A673 (cell line): ENCODE measurements at places on chromosomes 2 and 18.

DNA sequence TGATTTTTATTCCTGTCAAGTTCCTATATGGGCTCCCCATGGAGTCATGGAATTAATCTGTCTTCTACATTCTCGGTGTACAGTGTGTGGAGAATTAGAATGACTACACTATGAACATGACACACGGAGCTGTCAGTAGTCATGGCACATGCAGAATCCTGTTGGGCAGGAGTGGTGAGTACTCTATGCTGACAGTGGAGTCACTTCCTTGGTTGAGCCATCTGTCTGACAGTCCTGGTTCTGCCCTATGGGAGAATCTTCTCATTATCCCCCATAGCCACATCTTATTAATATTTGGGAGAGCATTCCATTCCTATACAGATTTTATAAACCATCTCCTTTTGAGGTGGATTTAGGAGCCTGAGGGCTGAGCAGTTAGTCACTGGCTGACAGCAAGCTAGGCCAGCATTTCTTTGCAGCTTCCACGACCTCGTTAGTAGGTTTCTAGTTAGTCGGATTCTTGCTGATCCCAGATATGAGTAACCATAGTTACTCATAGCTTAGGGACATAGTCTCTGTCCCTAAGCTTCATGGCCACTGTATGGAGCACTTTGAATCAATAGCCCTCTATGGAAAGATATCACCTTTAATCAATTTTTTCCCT is 90.6 kb downstream of the MDH1 start:
- no peak for DNase-seq

DNA sequence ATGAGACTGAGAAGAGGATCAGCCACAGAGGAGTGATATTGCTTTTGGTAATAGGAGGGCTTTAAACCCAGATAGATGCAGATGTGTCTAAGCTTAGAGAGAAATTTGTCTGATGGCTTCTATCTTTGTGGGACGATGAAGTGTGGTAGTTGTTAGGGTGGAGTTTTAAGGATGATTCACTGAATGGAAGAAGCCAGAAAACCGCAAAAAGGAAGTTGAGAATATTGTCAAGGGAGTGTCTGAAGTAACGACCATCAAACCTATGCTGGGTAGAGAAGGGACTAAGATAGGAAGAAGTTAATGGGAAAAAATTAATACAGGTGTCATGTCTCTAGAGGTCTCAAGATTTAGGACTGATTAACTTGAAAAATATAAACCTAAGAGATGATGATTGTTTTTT is 195.6 kb upstream of the MC4R start:
- no peak for DNase-seq

GRCh38 chr2:226983895-226984749 is 148.3 kb downstream of the RHBDD1 start:
- DNase-seq = no peak

GRCh38 chr2:219179601-219180465 is 1.8 kb downstream of the RETREG2 start:
- DNase-seq = no peak

DNA sequence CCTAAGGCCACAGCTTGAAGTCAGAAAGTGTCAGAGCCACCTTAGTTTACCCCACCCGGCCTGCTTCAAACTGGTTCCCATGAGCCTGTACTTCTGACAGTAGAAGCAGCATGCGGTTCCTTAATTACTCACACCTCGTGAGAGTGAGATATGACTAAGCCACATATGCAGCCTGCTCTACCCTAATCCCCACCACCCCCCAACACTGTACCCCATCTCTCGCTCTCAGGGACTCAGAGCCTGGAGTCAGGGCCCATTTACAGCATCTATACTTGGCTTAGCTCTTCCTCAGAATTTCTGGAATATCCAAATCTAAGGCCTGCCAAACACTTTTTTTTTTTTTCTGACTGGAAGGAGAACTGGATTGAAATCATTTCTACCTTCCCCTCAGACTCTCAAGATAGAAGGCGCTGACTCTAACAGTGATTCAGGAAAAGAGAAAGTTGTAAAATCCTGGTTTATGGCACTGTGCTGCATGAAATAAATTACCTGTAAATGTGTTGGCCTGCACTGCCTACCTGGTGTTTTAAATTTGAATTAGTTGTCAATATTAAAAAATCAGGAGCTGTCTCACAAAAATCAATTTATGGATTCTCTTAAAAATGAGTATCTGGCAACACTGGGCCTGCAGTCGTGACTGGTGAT is 360.0 kb downstream of the RND3 start:
- no peak for DNase-seq

DNA sequence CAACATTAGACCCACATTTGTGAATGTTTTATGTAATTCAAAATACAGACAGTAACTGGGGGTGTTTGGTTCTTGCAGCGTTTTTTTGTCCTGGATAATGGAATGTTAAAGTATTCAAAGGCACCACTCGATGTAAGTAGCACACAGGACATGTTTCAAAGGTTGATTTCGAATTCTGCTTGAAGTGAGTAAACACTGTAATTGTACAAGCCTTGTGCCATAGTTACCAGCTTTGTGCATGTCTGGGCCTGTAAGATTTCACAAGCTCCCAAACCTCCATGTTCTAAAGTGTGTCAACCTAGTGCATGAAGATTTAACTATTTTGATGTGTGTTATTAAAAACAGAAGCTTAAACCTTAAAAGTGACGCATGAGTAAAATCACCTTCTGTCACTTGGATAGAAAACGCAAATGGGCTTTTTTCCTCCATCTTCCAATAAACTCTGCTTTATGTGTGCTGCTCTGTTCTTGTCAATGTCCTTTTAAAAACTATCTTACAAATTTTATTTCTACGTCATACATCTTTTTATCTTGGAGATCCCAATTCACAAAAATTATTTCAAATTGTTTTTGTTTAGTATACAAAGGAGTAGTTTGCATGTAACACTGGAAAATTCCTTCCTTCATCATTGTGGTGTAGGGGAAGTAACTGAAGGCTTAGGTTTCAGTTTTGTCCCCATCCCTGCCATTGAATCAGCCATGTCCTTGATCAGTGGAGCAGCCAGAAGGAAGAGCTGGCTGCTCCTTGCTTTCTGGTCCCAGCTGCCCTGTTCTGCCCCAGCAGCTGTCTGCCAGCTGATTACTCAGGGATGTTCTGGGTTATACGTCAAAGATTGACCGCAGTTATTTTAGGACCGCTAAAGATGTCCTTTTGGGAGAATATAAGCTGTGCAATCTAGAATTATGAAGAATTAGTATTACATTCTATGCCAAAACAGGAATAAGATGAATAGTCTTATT is 119.2 kb downstream of the PRKRA start:
- no peak for DNase-seq

DNA sequence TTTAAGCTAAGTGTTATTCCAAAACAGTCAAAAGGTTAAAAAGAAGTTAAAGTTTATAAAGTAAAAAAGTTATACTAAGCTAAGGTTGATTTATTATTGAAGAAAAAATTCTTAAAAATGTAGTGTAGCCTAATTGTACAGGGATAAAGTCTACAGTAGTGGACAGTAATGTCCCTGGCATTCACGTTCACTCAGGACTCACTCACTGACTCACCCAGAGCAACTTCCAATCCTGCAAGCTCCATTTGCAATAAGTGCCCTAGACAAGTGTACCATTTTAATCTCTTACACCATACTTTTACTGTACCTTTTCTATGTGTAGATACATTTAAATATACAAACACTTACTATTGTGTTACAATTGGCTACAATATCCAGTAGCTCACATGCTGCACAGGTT is 86.1 kb downstream of the CACNB4 start:
- DNase-seq = no peak

DNA sequence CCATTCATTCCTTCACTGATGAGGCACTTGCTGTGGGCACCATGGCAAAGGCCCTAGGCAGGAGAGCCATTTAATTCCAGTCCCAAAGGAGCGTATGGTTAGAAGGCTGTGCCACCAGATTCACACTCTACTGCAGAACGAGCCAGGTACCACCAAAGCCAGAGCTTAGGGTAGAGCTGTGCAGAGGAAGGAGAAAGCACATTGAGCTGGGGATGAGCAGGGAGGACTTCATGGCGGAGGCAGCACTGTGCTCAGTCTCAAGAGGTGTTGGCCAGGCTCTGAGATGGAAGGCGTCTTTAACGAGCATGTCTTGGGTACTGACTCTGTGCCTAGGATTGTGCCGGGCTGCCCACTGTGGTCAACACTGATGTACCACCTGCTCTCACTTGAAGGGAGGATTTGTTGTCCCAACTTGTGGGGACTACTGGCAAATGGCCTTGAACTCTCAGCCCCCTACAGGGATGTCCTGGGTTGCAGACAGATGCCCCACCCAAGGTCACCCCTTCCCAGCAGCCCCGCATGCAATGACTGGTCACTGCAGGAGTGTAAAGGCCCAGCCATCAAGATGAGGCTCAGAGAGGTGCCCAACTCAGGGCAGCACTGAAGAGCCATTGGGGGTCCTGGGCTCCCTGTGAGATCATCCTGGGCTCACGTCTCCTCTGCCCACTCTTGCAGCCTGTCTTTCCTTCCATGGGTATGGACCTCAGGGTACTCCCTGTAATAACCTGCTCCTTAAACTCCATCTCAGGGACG is 251.4 kb downstream of the GLI2 start:
- DNase-seq = no peak

GRCh38 chr2:241853651-241854341 is 4.9 kb downstream of the PDCD1 start:
- no peak for DNase-seq

DNA sequence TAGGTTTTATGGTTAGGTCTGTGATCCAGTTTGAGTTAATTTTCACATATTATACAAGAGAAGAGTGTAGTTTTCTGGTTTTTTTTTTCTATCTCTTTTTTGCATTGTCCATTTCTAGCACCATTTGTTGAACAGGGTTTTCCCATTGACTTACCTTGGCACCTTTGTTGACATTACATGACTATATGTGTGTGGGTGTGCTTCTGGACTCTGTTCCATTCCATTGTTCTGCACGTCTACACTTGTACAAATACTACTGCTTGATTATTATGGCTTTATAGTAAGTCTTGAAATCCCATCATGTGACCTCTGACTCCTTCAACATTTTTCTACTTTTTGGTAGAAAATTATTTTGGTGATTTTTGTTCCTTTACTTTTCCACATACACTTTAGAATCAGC is 38.7 kb downstream of the UBE2F start:
- DNase-seq = no peak

GRCh38 chr2:17442334-17442733 is 75.9 kb downstream of the RAD51AP2 start:
- DNase-seq = peak; percentile 10

DNA sequence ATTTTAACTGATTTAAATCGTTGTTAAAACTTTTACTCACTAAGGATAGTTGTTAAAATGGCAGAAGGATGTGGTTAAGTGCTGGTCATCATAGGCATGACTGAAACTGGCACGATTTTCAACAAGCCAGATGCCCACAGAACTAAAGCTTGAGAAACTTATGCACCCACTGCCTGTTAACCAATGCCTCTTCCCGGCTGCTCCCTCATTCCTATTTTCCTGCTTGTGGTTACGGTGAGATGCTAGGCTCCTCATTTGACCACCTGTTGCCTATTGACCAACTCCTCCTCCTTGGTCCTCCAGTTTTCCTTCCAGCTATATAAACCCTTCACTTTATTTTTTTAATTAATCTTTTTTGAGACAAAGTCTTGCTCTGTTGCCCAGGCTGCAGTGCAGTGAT is 238.7 kb downstream of the TFCP2L1 start:
- no peak for DNase-seq

DNA sequence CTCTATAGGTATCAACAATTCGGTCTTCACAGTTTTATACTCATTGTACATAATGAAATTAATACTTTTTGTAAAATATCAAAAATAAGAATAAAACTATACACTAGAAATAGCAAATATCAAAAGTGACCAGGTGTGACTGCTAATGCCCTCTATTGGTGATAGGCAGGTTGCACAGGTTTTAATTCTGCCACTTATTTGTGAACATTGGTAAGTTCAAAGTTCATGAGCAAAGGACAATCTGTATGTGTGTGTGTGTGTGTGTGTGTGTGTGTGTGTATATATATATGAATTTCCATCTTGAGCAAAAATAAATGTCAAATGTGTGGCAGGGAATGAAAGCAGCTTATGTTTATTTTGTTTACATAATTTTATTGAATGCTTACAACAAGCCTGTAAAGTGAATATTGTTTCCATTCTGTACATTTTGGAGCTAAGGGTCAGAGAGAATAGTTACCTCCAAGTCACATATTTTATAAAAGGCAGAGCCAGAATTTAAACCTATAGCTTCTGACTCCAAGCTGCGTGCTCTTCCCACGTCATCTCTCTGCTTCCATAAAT is 537.4 kb downstream of the CPS1 start:
- DNase-seq = no peak

DNA sequence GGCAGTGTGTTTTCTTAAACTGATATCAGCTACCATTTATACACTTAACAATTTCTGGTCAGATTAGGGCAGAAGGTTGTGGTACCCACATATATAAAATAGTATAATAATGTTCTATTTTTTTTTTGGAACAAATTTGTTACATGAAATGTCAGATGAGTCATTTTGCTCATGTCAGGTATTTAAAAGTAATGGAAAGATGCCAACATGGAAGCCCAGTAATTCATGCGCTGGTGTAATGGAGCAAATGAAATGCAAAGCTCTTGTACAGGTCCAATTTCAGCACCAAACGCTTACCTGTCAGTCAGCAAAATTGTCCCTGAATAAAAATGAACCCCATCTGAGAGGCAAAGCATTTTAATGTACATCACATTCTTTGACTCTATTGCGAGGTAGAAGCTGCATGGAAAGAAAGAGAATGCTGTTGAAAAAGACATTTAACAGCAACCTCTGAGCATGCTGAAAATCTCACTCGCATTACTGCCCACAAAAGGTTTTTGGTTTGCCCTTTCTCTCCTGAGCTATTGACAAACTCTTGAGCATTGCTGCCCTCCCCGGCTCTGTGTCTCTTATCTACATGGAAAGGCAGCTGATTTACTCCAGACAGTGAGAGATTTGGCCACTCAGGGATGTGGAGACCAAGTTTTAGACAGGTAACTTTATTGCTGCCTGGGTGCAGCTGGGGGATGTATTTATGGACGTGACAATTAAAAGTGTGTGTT is 217.5 kb downstream of the CAMKMT start:
- no peak for DNase-seq

DNA sequence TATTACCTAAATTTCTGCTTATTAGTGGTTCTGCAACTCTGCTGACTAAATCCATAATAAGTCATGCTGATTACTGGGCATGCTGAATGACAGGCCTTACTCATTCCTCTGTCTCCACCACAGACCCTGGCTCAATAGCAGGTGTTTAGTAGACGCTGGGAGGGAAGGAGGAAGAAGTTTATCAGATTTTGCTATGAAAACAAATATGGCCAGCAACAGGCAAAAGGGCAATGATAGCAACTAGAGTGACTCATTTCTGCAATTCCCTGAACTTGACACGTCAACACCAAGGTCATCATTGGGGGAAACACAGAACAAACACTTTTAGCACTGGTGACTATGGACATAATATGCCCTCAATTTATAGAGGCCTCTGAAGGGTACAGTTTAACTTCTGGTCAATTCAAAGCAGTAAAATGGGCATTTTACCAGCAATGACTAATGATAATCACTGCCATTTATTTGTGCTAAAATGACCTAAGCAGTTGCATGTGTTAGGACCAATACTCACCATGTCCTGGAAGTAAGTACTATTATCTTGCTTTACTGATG is 35.2 kb downstream of the TMEM163 start:
- no peak for DNase-seq
